AG09309 (cell line): ENCODE measurements at places on chromosomes 13 and 19.

GRCh38 chr13:22162889-22163288 is 492.0 kb downstream of the FGF9 start:
- DNase-seq = no peak

- no peak for DNase-seq
These were observed 4.1 kb downstream of the U2AF2 start for GRCh38 chr19:55658846-55659459.

- DNase-seq = no peak
These were observed 113.7 kb downstream of the VWA8 start for GRCh38 chr13:41847216-41847615.

DNA sequence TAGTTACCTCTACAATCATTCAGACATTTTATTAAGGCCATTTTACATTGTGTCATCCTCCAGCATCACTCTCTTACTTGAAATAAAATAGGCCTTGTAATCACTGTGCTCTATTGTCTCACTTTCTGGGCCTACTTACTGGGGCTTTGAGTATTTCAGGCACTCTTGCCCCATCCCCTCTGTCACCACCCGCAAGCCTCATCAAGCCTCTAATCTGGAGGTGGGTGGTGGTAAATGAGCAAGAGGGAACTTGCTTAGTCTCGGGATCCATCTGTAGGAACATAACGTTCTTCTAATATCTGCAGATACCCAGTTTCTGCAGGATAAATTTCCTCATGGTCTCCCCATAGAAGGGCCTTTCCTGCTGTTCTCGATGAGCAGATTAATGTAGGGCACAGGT is 19.4 kb upstream of the GPR18 start:
- no peak for DNase-seq

DNA sequence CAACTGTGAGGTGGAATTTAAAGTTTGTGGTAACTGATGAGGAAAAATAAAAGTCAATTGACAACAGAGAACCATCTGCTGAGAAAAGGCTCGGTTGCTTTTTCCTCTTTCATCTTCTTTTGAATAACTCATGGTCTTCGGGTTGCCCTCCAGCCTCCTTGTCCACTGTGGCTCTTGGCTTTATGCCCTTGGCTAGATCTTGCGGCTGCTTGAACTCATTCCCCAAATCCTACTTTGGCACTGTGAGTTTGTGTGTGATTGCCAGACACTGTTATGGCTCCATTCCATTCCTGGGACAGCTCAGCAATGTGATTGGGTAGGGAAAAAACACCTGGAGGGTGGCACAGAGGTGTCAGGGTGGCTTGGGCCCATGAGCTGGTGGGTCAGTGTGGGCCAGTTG is 387.4 kb downstream of the DLEU7 start:
- no peak for DNase-seq

GRCh38 chr13:103759361-103759760 is 693.1 kb upstream of the SLC10A2 start:
- DNase-seq = no peak

- DNase-seq = no peak
These were observed 223.6 kb downstream of the MYO16 start for GRCh38 chr13:108853031-108853430.

DNA sequence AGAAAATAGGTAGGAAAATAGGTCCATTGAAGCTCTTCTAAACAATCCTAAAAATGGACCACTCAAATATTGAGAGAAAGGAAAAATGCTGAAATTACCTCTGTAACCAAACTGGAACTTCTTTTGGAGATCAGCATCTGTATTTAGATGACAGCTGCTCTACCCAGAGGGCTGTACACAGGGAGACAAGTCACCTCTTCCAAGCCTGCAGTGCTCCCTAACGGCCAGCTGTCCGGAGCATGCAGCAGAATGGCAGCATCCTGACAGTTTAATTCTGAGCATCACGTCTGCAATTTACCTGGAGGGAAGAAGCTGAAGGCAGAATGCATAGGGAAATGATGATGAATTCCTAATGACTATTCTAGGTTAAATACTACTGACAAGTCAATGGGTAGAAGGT is 62.8 kb upstream of the DIAPH3 start:
- no peak for DNase-seq

DNA sequence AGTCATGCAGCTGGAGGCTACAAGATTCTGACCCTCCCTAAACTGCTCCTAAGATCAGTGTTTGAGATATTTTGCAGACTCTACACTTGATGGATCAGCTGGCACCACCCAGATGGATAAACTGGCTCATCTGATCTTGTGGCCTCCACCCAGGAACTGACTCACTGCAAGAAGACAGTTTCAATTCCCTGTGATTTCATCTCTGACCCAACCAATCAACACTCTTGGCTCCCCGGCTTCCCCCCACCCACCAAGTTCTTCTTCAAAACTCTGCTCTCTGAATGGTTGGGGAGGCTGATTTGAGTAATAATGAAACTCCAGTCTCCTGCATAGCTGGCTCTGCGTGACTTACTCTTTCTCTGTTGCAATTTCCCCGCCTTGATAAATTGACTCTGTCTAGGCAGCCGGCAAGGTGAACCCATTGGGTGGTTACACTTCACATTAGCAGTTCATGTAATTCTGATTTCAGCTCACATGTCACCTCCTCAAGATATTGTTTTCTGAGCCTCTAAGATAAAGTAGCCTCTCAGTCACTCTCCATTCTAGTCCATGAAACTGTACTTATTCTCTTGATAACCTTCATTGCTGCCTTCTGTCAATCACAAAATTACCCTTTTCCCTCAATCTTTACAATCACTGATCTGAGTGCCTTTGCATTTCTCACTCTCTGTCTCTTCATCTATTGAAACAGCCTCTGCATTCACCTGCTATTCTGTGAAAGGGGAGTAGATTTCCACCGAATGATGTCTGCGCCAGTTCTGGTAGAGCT is 9.9 kb upstream of the FPR3 start:
- DNase-seq = peak; percentile 86

DNA sequence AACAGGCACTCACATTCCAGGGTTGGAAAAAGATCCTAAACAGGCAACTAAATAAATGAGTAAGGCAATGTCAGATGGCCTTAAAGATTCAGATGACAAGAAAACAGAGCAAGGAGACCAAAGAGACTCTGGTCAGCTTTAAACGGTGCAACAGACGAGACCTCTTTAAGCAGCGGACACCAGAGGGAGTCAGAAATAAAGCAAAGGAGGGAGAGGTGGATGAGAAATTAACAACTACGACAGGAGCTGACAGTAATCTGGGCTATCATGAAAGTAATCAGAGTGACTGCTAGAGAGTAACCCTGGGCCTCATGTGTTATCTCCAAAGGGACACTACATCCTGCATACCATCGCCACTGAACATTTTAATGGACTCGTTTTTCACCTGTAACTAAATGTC is 1.1 kb downstream of the ZNF550 start:
- DNase-seq = peak; percentile 4

GRCh38 chr19:39737351-39737750 is 478 bp downstream of the CLC start:
- DNase-seq = no peak

GRCh38 chr13:95533545-95534160 is 18.9 kb upstream of the CLDN10 start:
- no peak for DNase-seq

DNA sequence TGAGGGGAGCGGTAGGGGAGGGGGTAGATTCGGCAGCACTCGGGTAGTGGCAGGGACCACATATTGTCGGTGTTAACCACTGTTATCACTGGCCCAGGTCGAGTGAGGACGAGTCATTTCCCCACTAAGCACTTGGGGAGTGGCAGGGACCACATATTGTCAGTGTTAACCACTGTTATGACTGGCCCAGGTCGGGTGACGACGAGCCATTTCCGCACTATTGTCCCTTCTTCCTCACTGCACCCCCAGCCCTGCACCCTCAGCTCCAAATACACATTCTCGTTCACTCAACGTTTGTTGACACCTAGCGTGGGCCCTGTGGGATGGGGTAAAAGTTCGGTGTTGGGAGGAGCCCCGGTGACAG is 467 bp upstream of the CLN5 start:
- no peak for DNase-seq

- no peak for DNase-seq
These were observed 109.5 kb upstream of the SPRY2 start for GRCh38 chr13:80450386-80450785.

GRCh38 chr19:46410205-46411087 is 2.9 kb downstream of the CCDC8 start:
- no peak for DNase-seq

- DNase-seq = no peak
These were observed 2749.9 kb downstream of the PCDH9 start for GRCh38 chr13:64480211-64480610.
